Activated CD8-positive, alpha-beta memory T cell treated with anti-CD3 and anti-CD28 coated beads for 1 hour (primary cell): ENCODE measurements at places on chromosomes 4 and X.

GRCh38 chr4:33078145-33078544 lies 2358.0 kb downstream of the PCDH7 start:
- no peak for DNase-seq

- DNase-seq: no peak
These were observed 492.9 kb downstream of the SPRY1 start for GRCh38 chr4:123889507-123889906.

DNA sequence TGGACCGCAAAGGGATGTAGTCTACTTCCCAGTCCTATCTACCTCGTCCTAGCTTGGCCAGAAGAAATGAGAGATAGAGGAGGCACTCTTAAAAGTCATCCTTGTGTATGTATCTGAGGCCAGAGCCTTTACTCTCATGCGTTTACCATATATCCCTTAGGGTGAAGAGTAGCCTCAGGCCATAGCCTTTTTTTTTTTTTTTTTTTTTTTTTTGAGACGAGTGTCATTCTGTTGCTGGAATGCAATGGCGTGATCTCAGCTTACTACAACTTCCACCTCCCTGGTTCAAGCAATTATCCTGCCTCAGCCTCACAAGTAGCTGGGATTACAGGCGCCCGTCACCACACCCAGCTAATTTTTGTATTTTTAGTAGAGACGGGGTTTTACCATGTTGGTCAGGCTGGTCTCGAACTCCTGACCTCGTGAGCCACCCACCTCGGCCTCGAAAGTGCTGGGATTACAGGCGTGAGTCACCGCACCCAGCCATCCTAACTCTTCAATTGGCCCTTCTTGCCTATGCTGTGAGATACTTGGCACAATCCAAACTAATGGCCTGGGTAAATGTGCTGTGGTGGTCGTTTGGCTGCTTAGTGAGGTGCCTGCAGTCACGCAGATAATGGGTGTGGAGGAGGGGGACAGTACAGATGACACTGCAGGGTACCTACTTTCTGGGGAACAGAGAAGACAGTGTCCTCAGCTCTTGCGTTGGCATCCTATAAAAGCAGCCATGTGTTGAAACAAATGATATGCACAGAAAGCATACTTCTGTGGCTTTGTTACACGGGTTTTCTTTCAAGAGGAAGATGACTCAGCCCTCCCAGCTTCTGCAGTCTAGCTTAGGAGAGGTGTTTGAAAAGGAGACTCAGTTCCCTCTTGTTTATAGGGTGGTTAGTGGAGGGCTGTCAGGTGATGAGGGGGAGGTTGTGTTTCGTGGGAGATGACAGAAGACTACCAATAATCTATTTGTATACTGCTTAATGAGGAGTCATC lies 10.4 kb upstream of the DGAT2L6 start:
- no peak for DNase-seq

GRCh38 chr4:2934077-2934812 lies 29.0 kb downstream of the NOP14 start:
- no peak for DNase-seq

- DNase-seq: no peak
These were observed 92.7 kb downstream of the WFS1 start for GRCh38 chr4:6362243-6362885.

GRCh38 chr4:147863808-147864472 lies 132.1 kb downstream of the ARHGAP10 start:
- no peak for DNase-seq

GRCh38 chr4:53557669-53558064 lies 33.6 kb downstream of the LNX1 start:
- no peak for DNase-seq

GRCh38 chrX:74216421-74216820 lies 87.6 kb upstream of the ZCCHC13 start:
- no peak for DNase-seq

DNA sequence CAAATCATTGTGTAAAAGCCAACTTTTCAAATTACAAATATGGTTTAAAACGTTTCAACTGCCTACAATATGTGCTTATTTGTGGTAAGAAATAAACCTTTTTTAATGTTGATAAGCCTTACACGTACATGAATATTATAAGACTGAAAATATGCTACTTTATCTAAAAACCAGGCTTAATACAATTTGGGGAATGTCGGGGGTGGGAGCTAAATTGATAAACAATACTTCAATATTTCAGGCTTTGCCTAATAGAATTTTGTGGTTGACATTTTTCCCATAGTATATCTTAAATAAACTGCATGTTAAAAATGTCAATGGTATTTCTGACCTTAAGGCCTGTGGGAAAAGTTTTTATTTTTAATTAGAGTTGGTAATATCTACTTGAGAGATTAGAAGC lies 69.8 kb upstream of the SLIT2 start:
- no peak for DNase-seq

GRCh38 chr4:185205697-185206342 lies 2.0 kb upstream of the CFAP97 start:
- no peak for DNase-seq

GRCh38 chrX:32045149-32045548 lies 973.3 kb upstream of the FTHL17 start:
- no peak for DNase-seq

DNA sequence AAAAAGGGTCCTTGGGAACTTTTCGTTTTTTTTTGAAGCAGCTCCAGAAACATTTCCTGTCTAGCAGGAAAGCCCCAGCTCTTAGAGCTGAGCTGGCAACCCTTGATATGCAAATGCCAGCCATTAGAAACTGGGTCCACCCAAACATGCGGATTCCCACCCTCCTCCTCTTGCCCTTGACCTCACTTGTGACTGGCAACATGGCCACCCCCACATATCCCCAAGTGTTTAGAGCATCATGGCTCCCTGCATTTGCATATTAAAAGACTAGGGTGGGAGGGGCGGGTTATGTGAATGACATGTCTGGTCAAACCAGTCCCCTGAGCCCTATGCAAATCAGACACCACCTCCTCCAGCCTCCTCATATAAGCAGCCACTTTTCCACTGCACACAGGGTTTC lies 671.1 kb downstream of the FAT4 start:
- no peak for DNase-seq

DNA sequence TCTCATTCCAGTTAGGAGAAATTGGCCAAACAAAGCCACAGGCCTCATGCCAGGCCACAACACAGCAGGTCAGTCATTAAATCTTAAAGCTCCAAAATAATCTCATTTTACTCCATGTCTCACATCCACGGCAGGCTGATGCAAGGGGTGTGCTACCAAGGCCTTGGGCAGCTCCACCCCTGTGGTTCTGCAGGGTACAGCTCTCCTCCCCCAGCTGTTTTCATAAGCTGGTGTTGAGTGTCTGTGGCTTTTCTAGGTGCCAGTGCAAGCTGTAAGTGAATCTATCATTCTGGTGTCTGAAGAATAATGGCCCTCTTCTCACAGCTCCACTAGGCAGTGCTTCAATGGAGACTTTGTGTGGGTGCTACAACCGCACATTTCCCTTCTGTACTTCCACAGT lies 949.2 kb downstream of the TECRL start:
- DNase-seq: no peak

- DNase-seq: no peak
These were observed 18.0 kb downstream of the FAM9A start for GRCh38 chrX:8783097-8783713.

GRCh38 chrX:56783450-56783831 lies 54.4 kb downstream of the NBDY start:
- no peak for DNase-seq

- DNase-seq: no peak
These were observed 18.2 kb upstream of the RHOH start for GRCh38 chr4:40178672-40179071.

GRCh38 chr4:72295966-72296557 lies 264.3 kb downstream of the NPFFR2 start:
- no peak for DNase-seq

DNA sequence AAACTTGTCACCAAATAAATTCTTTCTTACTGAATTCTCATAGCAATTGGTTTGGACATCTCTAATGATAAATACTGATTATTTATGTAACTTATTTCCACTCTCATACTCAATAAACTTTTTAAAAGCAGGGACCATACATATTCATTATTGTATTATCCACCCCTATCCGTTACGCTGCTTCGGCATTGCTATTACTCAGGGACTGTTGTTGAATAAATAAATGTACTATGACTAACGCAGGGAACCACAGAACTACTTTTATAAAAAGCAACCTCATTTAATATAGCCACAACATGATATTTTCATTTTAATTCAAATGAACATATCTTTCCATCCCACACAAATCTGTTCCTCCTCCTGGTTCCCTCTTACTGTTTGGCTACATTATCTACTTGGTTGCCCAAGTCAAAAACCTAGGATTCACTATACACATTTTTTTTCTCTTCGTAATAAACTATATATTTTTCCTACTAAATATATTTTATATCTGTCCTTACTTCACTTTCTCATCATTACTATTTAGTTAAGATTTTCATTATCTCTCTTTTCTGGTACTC lies 14.9 kb upstream of the ANKRD50 start:
- no peak for DNase-seq

DNA sequence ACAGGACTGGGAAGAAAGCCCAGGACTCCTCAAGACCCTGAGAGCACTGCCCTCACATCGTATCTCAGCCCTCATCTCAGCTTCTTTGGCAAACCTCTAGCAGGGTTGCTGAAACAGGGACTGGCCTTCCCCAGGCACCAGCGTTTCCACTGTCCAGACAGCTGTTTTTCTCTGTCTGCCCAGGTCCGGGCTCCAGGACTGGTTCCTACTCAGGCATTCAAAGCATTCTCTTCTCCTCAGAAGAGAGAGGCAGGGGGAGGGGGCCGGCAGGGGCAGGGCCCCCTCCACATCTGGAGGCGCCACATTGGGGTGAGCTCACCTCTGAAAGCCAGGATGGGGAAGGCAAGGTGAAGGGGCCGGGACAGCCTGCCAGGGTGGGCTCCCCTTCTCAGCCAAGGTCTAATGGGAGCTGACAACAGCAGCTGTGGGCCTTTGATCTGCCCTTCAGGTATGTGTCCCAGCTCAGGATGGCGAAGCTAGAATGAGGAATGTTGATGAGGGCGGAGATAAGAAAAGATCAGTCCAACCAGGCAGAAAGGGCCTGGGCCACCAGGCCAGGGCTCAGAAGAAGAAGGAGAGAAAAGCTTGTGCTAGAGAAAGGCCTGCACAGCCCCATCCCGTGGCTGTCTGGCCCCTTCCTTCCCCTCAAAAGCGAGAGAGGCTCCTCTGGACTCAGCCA lies 60.4 kb downstream of the PJA1 start:
- DNase-seq: no peak

DNA sequence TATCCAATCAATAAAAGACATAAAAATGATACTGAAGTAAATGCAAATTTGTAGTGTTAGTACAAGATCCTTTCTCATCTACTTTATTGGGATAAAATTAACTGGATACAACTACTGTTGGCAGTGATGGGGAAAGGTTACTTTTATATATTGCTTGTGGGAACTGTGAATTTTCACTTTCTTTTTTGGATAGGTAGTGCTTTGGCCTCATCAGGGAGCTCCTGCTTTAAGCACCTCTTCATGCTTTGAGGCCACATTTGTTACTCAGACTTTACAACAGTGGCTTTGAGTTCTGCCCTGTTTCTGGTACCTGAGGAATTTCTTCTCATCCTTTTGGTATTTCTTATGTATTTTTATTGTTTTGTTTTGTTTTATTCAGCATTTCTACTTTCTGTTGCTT lies 316.8 kb upstream of the ZCCHC13 start:
- DNase-seq: no peak

- DNase-seq: no peak
These were observed 443.2 kb downstream of the INPP4B start for GRCh38 chr4:142402900-142403299.

DNA sequence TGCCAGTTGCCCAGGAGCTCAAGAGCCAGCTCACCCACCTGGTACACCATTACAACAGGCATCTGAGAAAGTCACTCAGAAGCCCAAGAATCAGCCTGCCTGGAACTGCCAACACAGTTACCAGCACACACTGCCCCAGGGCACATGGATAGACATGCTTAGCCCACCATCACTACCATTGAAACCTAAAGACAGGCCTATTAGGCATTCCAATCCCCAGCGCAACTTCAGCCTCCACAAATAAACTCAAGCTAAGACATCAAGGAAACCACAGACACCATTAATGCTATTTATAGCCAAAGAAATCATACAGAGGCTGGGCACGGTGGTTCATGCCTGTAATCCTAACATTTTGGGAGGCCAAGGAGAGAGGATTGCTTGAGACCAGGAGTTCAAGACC lies 42.3 kb downstream of the ATRX start:
- DNase-seq: no peak

GRCh38 chrX:46758956-46759644 lies at the start of gene SLC9A7:
Gene SLC9A7 (minus strand): TSS chrX:46759118. CDS start chrX:46759029, 89 bp downstream.
- peak; percentile 22 for DNase-seq

- DNase-seq: no peak
These were observed 30.3 kb downstream of the XG start for GRCh38 chrX:2782171-2782570.

DNA sequence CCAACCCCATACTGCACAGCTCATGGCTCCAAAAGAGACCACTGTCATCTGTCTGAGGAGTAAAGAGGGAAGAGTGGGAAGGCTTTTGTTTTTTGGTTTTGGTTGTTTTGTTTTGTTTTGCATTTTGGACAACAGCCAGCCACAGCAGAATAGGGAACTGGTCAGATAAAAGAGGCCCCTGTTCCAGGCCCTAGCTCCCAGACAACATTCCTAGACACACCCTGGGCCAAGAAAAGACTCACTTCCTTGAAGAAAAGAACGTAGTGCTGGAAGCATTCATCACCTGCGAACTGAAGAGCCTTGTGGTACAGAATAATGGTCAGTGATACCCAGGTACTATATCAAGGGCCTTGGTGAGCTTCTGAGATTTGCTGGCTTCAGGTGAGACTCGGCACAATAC lies 619.4 kb upstream of the SPANXN1 start:
- no peak for DNase-seq

DNA sequence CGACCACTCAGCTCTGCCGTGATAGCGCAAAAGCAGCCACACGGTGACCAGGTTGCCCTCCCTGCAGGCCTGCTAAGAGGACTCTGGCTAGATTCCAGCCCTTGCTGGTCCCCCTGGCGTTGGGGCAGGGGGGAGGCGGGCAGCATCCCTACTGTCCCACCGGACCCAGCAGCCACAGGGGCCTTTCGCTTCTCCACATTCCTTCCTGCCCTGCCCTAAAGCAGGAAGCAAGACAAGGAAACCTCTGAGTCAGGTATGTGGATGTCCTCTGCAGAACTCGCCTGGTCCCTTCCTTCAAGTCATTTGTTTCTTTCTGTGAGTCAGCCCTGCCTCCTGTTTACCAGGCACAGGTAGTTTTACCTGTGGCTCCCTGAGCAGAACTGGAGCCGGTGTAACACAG lies 60.2 kb upstream of the CLDN34 start:
- no peak for DNase-seq

GRCh38 chr4:47654972-47655693 lies 170.1 kb downstream of the ATP10D start:
- no peak for DNase-seq

GRCh38 chr4:124427095-124427767 lies 285.3 kb downstream of the ANKRD50 start:
- no peak for DNase-seq

- no peak for DNase-seq
These were observed 542.4 kb upstream of the FAM241A start for GRCh38 chr4:111602848-111603247.

- no peak for DNase-seq
These were observed 57.9 kb upstream of the CXCL8 start for GRCh38 chr4:73682508-73682907.

- no peak for DNase-seq
These were observed 57.1 kb downstream of the NIPAL1 start for GRCh38 chr4:48073567-48074103.
